ENCODE measurements at places on chromosomes 1 and 21.
A peak's percentile ranks its signal among the peaks of the same experiment; 100 is the strongest.

DNA sequence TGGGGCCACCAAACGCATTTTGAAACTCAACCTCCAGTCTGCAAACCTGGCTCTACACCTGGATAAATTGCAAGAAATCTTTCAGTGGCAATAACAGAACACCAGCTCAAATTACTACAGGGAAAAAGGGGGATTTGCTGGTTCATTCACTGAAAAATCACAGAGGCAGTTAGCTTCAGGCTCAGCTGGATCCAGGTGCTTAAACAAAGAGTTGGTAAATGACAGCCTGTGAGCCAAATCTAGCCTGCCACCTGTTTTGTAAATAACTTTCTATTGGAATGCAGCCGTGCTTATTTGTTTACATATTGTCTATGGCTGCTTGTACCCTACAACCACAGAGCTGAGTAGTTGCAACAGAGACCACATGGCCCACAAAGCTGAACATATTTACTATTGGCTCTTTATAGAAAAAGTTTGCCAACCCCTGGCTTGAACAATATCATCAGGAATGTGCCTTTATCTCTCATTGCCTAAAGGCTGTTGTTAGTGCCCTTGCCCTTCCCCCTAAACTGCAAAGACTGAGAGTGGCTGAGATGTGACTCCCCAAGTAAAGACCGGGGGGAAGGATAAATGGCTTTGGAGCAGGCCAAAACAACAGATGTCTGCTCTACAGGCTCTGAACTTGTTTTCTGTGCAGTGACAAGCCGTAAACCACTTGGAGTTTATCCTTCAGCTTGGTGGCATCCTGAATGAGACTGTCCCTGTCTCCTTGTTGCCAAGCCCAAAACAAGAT lies 21.5 kb upstream of the PTPRF start:
- DNase-seq, result no peak

DNA sequence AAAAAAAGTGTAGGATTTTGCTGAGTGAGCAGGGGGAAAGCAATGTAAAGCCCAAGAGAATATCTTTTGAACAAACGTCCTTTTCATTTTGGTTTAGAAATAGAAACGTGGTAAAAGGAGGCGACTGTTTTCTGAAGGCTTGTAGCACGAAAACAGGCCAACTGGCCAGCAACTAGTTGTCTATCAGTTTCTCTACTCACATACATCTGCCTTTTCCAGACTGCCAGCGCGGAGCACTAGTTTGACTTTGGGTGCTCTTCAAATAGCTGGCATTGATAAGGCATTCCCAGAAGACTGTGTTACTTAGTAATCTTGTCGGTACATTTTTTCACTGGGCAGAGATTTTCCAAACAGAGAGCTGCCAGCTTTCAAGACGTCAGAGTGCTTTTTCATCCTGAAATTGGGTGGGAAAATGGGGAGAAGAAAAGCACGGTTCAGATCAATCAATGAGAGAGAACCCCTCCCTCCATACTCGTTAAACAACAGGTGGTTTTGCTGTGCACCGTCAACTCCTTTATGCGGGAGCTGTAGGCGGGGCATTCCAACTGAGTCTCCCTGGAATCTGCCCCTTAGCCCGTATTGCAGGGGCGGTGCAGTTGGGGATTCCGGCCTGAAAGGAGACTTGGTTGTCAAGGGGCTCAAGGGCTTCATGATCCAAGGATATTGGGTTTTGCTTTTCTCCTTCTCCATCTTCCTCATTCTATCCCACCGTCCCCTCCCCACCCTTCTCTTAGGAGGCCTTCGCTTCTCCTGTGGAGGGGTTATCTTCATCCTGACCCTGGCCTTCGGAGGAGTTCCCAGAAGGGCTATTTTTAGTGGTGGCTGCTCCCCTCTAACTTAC lies 884 bp upstream of the LRRC8C start:
- DNase-seq, result peak; percentile 39

DNA sequence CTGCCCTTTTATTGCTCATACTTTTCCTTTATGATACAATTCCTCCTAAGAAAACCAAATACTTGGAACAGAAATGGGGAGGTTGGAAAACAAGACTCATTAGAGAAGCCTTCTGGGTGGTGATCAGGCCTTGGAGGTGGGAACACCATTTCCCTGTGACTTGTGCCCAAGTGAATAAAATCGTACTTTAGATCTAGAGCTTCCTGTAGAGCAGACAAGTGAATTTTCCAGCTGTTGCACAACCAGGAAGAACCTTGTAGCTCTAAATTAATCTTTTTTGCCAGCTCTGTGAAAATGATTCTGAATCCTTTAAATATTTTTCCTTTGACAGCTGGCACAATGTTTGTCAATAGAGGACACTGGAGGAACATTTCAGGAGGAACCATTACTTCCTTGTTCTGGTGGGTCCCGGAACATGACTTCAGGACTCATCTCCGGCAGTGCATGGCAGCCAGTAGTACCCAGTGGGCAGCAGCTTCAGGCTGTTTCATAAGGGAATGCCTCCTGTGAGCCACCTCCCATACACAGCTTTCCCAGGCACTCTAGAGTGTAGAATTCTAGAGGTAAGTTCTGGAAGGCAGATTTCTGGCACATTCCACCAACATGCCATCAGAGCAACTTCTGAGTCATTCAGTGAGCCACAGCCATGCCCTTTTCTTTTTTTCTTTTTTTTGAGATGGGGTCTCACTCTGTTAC lies 5.5 kb upstream of the SNAPIN start:
- no peak for DNase-seq

- no peak for DNase-seq
Observed at GRCh38 chr1:92486251-92487077, at the start of gene GFI1. Gene GFI1, minus strand, starts transcription at chr1:92486925. Its CDS starts 3,438 bp downstream, at chr1:92483487.

DNA sequence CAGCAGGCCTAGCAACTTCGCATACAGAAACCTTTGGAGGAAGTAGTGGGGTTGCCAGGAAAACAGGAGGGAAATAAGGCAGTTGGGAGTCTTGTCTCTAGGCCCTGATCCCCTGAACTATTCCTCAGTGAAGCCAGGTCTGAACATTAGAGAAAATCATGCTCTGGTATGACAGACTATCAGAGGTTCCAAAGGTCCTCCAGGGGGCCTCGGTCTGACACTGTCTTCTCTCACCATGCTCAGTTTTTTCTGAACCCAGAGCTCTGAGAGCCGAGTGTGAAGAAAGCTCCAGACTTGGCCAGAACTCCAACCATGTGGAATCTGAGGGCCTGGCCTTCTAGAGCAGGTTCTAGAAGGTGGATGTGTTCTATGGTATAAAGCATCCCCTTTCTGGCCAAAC lies 4.0 kb downstream of the TOMM40L start:
- DNase-seq, result no peak

DNA sequence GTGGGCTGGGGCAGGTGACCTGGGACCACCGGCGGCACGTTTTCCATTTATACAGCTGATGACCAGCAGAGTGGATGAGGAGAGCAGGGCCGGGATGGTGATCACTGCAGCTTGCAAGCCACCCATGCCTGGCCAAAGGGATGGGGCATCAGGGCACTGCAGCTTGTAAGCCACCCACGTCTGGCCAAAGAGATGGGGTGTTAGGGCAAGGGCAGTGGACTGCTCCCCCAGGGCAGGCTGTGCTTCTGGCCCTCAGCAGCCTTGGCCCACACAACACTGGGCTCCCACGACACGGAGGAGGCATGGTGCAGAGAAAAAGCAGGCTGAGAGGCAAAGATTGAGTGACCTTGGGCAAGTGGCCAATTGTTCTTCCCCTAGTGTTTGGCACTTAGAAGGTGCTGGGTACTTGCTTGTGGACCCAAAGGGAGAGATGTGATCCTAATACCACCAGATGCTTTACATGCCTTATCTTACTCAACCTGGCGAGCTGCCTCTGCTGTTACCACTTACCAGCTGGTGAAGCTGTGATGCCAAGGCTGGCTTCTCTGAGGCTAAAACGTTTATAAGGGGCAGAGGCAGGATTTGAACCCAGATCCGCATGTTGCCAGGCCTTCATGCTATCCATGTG lies 48.3 kb downstream of the TRIM62 start:
- no peak for DNase-seq

- DNase-seq, result no peak
Observed at GRCh38 chr1:63537940-63538339, 14.6 kb downstream of the EFCAB7 start.

DNA sequence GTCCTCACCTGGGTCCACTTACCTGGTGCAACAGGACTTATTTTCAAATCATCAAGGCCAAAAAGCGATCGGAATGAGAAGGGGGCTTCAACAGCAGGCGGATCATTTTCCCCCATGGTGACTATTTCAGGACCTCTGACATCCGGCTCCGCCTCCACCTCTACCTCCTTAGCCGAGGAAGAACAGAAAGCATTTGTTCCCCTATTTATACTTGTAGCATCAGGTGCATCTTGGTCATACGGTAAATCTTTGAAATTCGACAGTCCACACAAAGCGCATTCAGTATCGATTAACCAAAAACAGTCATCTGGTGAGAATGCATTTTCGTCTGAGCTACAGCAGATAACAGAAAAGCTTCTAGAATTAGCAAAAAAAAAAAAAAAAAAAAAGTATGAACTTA lies 550 bp downstream of the TMPRSS3 start:
- no peak for DNase-seq

DNA sequence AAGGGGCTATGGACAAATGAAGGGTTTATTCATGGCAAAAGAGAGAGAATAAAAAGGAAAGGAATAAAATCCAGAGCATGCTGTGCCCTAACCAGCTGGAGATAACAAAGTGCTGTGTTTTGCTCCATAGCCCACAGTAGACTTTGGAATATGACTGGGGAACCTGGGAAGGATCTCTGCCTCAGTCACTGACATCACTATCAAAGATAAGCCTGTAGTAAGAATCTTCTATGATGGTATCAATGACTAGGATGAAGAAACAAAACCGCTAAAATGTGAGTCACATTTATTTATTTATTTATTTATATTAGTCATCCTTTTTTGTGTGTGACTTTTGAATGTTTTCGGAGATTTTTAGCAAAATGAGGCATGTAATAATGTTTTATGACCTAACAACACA lies 56.3 kb downstream of the NVL start:
- DNase-seq, result no peak

DNA sequence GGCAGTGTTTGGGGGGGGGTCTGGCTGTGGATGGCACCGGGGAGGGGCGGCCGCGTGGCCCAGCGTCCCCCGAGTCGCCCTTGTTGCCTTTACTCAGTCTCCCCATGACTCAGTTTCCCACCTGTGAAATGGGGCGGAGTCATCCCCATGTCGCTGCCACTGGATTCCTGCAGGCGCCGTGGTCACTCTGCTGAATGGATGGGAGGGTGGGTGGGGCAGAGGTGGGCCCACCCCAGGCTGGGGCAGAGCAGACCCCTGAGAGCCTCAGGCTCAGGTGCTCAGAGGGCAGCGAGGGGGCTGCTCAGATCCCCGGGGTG lies 2.0 kb downstream of the COL6A1 start:
- DNase-seq, result no peak

- no peak for DNase-seq
Observed at GRCh38 chr1:222629921-222630535, 12.1 kb downstream of the MIA3 start.

DNA sequence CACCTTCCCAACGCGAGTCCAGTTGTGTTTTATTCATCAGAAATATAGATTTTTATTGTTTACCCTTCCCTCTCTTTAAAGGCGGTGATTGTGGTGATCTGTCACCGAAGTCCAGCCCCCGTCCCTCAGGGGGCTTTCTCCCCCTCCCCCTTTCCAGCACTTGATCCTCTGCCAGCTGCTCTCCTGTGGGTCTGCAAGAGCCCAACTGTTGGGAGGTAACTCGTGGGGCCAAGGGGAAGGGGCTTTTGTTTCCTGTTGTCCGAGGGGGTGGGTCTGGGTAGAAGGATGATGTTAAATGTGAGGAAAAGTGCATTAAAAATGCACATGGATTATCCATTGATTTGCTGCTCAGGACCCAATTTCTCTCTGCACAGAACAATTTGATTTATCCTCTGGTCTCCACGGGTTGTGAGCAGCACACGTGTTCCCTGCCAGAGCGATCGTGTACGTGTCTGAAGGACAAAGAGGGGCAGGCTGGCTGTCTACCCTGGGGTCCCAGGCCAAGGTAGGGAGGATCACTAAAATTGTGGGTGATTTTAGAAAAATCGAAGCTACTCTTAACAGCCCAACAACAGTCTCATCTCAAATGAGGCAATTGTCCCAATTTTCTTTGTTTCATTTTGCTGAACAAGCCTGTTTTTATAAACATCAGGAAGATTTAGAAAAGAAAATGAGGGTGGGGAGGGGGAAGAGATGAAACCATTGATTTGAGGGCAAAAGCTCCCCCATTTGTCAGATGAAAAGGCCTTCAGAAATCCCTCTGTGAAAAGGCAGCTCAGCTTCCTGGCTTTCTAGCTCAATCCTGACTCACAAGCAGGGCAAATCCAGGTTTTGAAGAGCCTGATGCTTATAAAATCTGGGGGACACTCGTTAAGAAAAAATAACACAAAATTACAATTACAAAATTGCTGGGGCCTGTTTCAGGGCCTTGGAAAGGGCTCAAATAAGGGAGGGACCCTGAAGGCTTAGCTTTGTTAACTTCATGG lies 176.2 kb downstream of the RHOU start:
- DNase-seq, result no peak

GRCh38 chr1:219917281-219917680 lies 11.1 kb downstream of the SLC30A10 start:
- DNase-seq, result no peak

DNA sequence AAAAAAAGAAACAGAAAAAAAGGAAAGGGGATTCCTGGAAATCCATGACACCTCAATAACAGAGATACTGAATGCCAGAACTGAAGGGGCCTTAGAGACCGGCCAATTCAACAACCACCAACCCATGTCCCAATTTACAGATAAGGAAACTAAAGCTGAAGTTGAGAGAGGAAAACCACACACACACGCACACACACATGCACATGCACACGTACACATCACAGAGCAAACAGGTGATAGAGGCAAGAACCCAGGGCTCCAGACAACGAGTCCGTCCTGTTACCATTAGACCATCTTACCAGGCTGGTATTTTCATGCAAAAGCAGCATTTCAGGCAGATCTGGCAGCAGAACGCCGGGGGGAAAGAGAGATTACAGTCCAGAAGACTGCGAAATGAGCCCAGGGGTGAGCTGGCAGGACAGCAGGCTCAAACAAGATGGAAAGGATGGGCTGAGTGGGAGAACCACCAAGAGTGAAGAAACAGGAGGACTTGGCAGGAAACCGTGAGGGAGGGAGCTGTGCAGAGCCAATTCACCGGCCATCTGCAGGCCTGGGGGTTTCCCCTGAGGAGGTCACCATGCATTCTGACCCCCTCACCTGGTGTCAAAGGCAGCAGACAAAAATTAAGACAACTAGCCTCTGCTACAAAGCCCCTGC lies 43.5 kb downstream of the PAFAH2 start:
- DNase-seq, result no peak

- DNase-seq, result no peak
Observed at GRCh38 chr1:218810306-218810705, 363.4 kb upstream of the LYPLAL1 start.

DNA sequence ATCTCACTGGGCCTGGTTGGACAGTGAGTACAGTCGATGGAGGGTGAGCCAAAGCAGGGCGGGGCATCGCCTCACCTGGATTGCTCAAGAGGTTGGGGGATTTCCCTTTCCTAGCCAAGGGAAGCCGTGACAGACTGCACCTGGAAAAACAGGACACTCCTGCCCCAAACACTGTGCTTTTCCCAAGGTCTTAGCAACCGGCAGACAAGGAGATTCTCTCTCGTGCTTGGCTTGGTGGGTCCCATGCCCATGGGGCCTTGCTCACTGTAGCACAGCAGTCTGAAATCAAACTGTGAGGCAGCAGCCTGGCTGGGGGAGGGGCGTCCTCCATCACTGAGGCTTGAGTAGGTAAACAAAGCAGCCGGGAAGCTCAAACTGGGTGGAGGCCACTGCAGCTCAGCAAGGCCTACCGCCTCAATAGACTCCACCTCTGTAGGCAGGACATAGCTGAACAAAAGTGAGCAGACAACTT lies 11.3 kb downstream of the C1orf105 start:
- no peak for DNase-seq

GRCh38 chr1:27395441-27396195 lies 3.2 kb downstream of the GPR3 start:
- peak; percentile 96 for DNase-seq

GRCh38 chr1:50968821-50969610 lies 1.0 kb upstream of the CDKN2C start:
- peak; percentile 51 for DNase-seq
